Inflammatory macrophage (primary cell): ENCODE measurements at places on chromosomes 16 and 17.

DNA sequence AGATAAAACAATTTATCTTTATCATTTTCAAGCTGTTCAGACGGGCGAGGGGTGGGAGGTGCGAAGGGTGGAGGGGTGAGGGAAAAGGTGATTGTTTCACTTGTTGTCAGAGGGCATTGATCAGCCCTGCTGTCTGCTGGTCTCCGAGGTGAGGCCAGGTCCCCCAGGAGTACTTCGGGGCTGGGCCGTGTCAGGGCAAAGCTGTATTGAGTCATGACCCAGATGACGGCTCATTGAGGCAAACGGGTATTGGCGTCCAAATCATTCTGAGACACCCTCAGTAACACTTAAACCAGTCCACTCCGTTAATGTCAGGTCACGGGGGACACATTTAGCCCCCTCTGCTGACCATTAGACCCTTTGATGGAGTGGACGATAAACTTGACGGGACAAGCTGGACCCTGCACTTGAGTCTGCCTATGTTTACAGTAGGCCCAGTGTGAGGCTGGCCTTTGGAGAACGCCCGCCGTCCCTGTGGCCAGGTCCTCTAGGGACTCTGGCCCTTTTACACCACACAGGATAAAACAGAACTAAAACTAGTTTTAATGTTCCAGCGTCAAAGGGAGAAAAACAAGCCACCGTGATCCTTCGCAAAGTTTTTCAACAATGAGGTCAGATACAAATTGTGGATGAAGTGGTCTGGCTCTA lies 502.2 kb upstream of the ZFHX3 start:
- no peak for DNase-seq

- DNase-seq = no peak
These were observed 404 bp downstream of the EMC6 start for GRCh38 chr17:3669085-3669347.

- no peak for DNase-seq
These were observed 25.8 kb downstream of the SOX8 start for GRCh38 chr16:1007284-1007850.

- DNase-seq = no peak
These were observed 452.4 kb upstream of the C16orf82 start for GRCh38 chr16:26614237-26614841.
